ENCODE measurements at places on chromosomes 1 and 21.

- no peak for DNase-seq
Measured at GRCh38 chr1:90850181-90850897, 133.2 kb upstream of the BARHL2 start.

DNA sequence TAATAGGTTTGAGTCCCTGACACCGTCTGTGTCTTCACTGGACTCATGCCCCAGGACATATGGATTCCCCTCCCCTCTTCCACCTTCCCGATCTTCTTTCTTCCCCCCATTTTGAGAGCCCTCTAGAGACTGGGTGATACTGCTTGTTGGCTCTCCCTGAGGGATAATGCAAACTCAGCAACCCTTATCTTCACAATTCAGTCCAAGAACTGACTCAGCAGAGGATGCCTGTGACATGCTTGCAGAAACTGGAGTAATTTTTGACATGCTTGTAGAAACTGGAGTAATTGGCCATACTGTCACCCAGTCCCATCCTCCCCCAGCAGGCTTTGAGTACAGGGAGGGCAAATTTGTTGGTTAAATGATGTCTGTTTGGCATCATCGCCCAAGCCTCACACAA lies 127.6 kb upstream of the CTTNBP2NL start:
- no peak for DNase-seq

DNA sequence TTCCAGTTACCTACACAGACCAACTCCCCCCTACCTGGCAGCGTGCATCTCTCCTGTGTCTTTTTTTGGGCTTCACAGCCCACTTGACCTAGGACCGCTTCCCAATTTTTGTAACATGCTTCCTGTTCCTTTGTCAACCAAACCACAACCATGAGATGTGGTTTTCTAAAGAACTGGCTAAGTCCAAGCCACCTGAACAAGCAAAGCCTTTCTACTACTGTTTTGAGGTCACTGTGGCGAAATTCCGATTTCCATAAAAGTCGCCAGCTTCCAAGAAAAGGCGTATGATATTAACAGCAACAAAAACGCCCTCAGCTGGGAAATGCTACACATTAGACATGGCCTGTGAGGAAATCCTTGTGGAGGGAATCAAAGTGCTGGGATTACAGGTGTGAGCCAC lies 12.7 kb upstream of the AK2 start:
- no peak for DNase-seq

- DNase-seq: no peak
Measured at GRCh38 chr1:157771661-157772425, 5.1 kb downstream of the FCRL2 start.

- DNase-seq: no peak
Measured at GRCh38 chr1:151475175-151475574, 15.9 kb upstream of the POGZ start.

DNA sequence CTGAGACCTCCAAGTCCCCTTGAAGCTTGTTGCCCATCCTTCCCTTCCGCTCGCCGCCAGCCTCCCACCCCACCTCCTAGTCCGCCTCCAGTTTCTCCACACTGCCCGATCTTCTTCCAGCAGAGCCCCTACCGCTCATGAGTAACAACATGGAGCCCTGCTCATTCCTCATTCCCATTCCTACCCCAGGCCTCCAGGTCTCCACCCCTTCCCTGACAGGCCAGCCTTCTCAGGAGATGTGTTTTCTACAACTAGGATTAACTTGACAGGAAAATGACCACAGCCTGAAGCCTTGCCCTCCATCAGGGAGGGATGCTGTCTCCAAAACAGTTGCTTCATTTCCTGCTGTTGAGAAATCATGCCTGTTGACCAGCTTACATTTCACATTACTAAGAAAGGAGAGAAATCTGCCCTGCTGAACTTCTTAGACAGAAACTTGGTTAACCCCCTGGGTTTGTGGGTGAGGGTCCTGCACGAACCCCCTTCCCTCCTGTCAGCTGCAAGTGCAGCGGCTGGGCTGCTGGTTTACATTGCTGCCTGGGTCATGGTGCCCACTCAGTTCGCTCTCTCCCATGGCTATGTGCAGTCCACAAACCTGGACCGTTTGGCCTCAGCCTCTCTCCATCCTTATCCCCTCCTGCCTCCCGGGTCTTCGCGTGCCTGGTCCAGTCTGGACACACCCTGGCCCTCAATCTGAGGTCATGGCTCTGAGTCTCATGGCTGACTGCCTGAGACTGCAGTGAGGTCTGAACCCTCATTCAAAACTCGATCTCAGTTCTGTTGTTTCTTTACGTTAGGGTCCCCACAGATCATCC lies 16.1 kb upstream of the CHI3L1 start:
- DNase-seq: no peak

- DNase-seq: no peak
Measured at GRCh38 chr1:114718661-114719423, 2.3 kb upstream of the NRAS start.

GRCh38 chr1:203271962-203272632 lies 33.2 kb upstream of the BTG2 start:
- no peak for DNase-seq

- no peak for DNase-seq
Measured at GRCh38 chr1:199794105-199794863, 233.2 kb upstream of the NR5A2 start.

GRCh38 chr1:44108971-44109370 lies 9.7 kb upstream of the KLF17 start:
- no peak for DNase-seq

- DNase-seq: no peak
Measured at GRCh38 chr21:37630872-37631271, 264.3 kb downstream of the DYRK1A start.

DNA sequence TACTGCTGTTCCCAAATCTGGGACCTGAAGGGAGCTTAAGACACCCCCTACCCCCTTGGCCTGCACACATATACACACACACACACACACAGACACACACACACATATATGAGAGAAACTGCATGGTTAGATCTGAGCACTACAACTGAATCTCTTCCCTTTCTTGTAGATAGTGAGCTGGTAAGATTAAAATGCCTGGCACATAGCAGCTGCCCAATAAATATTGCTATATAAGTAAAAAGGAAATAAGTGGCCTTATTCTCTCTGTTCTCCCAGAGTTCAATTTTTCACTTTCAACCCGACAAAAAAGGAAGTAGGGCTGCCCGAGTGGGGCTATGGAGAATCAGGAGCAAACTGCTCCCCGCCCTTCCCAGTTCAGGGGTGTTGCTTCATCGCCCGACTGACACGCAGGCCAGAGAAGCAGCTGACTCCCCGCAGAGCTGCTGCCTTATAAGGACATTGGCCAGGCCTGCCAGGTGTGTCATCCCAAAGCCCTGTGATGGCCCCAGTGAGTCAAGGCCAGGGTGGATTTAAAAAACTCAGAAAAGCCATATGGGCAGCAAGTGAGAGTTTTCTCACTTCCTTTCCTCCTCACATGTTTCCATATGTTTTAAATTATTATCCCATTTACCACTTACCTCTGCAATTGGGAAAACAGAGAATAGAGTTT lies 106.5 kb upstream of the SLC44A3 start:
- DNase-seq: no peak

DNA sequence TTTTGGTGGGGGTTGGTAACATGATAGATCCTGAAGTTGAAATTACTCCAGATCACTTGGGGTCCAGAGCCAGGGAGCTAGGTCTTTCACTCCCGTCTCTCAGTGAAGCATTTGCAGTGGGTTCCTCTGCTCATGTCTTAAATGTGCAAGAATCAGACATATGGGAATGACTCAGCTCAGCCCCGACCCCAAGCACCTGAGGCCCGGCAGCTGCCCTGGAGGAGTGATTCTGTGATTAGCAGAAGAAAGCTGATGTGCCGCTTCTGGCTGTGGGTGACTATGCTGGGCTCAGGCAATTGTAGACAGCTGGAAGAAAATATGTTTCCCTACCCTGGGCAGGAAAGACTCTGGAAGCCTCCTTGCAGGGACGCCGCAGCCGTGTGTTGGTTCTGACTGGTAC lies 601.7 kb downstream of the NPHP4 start:
- no peak for DNase-seq

- DNase-seq: no peak
Measured at GRCh38 chr1:220227393-220227792, 44.9 kb downstream of the RAB3GAP2 start.

- no peak for DNase-seq
Measured at GRCh38 chr1:23618586-23619083, 59.3 kb upstream of the ID3 start.

DNA sequence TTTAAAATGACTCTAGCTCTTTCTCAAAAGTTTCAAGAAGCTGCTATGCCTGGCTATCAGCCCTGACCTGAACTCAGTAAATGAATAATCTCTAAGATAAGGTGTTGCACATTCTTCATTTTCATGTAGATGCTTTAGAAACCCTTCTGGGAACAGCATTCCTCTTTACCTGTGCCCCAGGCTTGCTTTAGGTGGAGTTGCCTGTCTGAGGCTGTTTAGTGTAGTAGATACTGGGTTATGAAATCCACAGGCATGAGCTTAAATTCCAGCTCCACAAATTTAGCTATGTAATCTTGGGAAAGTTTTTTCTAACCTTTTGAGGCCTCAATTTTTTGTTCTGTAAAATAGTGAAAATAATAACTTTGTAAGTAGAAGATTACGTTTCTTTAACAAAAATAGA lies 41.6 kb downstream of the ATP6V1G3 start:
- no peak for DNase-seq

DNA sequence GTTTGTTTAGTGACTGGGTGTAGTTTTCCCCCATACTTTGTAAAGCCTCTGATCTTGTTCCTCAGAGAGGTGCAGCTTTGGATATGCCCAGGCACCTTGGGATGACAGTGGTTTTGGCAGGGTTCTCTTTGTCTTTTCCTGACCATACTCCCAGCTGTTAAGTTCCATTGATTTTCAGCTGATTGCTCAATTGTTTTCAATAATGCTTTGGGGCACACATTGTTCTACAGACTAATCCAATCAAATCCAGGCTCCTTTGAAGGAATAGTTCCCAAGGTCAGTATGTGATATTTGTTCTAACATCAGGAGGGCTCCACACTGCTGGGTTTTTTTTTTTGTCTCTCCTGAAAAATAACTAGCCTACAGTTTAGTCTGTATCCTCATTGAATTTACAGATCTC lies 24.8 kb downstream of the PPP2R5A start:
- no peak for DNase-seq

GRCh38 chr1:169528215-169529067 lies 42.7 kb upstream of the SLC19A2 start:
- no peak for DNase-seq

DNA sequence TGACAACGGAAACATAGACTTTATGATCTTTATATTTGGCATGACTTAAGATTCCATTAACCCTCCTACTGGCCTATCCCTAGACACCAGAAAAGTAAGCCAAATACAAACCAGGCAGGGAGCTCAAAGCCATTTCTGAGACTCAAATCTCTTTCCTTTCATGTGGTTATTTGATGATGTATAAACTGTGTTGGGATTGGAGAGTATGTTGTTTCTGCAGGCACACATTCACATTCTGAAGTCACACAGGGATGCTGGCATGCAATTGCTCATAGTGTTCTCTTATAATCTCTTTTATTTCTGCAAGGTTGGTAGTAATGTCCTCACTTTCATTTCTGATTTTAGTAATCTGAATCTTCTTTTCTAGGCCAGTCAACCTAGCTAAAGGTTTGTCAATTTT lies 5.8 kb downstream of the ZMYND12 start:
- no peak for DNase-seq

DNA sequence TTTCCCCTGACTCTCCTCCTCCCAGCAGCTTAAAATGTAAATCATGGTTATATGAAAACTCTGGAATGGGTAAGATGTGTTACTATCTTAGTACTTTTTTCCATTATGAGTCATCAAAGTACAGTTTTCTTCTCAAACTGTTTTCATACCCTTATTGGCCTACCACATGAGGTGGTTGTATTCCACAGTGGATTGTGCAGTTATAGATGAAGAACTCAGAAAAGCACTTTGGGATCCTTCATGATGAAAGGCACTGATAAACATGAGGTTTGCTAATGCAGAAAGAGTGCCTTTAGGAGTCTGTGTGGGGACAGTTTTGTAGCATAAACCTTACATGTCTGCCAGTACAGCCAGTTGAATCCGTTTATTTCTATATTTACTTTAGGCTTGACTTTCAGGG lies 32.0 kb upstream of the MYOCOS start:
- no peak for DNase-seq

- DNase-seq: no peak
Measured at GRCh38 chr1:180141381-180141934, 13.2 kb upstream of the QSOX1 start.

DNA sequence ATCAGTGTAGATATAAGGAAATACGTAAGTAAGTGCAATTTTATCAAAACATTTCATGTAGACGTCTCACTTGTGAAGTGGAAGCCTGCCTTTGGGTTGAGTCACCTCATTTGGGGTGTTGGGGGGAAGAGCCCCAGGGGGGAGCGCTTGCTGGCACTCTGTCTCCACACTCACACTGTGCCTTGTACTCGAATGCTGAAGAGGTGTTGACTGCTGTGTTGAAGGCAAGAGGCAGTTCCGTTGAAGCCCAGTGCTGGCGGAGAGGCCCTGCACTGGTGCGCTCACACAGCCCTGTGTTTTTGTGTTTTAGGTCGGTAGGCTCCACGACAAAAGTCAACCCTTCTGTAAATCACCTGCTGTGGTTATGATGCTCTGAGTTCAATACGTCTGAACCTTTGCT lies 131.9 kb upstream of the COL6A1 start:
- DNase-seq: no peak

DNA sequence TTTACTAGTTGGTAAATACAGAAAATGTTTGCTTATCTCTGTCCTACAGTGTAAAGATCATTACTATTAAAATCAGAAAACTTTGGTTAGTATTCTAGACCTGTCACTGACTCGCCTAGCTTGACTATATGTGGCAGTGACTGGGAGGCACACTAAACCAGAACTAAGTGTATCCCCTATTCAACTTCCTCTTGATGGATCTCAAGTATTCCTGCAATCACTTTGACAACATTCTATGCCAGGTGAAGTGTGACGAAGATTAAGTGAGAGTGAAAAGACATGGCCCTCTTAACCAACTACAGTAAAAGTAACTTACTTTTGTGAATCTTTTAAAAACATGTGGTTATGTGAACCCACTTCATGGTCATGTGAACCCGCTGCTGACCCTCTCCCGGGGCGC lies 223.0 kb upstream of the ADAMTS5 start:
- DNase-seq: no peak

DNA sequence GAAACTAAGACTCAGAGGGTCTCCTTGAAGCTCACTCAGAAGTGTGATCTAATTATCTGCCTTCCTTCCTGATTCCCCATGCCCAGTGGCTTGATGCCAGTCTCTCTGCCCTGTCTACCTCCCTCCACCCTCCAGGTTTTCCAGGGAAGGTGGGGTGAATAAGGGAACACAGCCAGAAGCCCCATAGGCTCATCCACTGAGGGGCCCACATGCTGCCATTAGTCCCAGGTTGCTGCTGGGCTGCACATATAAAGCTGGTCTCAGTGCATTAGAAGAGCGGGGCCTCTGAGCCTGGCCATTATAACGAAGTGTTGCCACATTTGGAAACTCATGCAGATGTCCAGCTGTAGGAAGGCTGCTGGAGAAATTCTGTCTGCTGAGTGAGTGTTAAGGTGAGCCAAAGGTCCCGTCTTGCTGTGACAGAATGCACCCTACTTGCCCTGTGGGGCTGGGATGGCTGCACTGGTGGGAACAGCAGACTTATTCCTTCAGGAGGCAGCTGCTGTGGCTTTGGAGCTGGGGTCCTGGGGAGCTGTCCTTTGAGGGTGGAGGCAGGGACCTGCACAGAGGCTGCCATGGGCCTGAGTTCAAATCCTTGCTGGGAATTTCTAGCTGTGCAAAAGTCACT lies 2.9 kb downstream of the ADORA1 start:
- no peak for DNase-seq
